Activated CD8-positive, alpha-beta memory T cell treated with anti-CD3 and anti-CD28 coated beads for 4 hours (primary cell): ENCODE measurements at places on chromosomes 11 and 22.

- DNase-seq = no peak
Measured at GRCh38 chr22:47801541-47802245, 1039.2 kb downstream of the TBC1D22A start.

DNA sequence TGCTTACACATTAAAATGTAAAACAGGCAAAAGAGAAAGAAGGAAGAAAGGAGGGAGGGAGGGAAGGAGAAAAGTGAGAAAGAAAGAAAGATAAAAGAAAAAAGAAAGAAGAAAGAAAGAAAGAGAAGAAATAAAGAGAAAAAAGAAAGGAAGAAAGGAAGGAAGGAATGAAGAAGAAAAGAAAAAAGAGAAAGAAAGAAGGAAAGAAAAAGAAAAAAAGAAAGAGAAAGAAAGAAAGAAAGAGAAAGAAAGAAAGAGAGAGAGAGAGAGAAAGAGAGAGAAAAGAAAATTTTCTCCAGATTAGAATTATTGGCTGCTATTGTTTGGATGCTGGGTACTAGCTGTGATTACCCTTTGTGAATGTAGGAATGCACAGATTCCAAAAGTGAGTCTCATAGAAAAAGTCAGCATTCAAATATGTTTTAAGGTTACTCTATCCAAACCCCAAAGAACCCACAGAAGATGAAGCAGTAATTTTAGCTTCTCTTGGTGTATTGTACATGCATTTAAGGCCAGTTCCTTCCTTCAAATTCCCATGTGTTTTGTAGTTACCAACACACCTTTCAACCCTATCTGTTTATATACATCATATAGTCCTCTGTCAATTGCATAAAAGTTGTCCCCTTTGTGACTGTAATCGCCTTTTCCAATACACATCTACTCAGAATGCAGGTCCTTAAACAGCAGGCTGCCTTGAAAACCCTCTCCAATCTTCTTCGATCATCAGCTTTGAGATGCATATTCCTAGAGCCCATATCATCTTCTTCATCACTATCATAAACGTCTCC is 789 bp upstream of the FAM111A start:
- DNase-seq = no peak

DNA sequence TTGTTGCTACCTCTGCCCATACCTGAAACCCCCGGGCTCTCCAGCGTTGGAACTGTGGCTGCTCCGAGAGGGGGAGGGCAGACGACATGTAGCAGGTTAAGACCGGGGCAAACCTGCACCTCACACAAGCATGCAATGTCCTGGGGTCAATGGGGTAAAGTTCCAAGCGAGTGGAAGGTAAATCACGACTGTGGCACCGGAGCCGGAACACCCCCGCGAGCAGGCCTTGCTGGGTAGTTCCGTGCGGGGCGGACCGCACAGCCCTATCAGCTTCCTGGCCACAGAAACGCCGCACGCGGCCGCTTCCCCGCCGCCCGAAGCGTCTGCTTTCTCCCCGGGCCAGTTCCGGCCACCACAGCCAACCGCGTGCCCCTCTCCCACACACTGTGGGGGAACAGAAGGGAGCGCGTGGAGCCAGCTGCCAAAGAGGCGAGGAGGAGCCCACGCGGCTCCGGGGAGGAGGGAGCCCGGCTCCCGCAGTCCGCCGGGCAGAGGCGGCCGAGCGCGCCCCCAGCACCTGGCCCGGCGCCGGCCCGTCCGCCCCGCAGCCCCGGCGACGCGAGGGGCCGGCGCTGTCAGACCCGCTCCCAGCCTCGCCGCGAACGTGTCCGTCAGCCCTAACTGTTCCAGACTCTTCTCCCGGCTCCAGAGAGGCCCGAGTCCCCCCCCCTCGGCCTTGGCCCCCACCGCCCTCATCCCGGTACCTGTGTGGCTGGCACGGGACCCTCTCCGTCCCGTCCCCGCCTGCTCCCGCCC is 1.6 kb downstream of the SPTBN2 start:
- DNase-seq = no peak

DNA sequence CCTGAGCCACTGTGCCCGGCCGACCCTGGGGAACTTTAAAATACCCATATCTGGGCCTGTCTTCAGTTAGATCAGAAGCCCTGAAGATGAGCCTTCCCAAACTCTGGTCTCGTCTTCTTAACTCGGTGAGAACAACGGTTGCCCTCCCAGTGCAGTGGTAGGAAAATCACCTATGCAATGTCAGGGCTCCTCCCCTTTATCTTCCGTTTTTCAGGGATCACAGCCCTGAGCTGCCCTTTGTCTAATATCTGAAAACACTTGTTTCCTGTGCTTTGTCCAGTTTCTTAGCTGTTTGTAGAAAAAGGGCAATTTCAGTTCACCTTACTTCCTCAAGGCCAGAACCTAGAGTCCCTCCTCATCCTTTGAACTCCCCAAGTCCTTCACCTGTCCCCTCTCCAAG is 9.4 kb downstream of the DRAP1 start:
- no peak for DNase-seq

- DNase-seq = no peak
Measured at GRCh38 chr11:113189909-113190667, 124.3 kb upstream of the TTC12 start.

DNA sequence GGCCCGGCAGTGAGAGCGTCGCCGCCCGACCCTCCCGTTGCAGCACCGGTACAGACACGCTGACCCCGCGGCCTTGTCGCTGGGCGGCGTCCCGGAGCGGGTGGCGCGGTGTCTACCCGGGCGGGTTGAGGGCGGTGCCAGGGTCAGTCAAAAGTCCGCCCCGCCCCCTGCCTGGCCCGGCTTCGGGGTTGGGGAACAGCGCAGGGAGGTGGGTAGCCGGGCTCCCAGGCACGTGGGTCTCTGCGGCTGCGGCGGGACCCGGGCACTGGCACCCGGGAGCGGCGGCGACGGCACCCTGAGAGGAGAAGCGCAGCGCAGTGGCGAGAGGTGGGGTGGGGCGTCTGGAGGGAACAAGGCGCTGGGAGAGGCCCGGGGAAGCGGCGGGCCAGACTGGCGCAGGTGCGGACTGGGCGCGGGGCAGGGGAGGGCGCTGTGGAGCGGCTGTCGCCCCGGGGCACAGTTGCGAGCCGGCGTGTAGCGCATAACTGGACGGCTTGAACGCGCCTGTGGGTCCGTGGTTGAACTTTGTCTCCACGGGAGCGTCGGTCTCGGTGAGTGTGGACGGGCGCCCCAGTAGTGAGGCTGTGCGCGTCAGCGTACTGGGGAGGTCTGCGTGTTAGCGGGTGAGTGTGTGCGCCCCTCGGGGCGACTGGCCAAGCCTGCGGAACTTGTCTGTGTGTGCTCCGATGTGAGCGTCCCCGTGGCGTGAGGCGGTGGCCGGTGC is at the start of gene P2RY2:
TSS of gene P2RY2 (plus strand) at position 176 of the 724 bp plus-strand sequence. CDS start 15,879 bp downstream, outside the sequence.
- no peak for DNase-seq

- no peak for DNase-seq
Measured at GRCh38 chr11:44992774-44993173, 42.1 kb upstream of the TP53I11 start.

GRCh38 chr22:11616811-11617210 is 3911.2 kb upstream of the OR11H1 start:
- DNase-seq = no peak

- DNase-seq = no peak
Measured at GRCh38 chr11:76824083-76824939, 36.4 kb upstream of the ACER3 start.

GRCh38 chr11:15870911-15871310 is 485.4 kb downstream of the SOX6 start:
- DNase-seq = no peak

DNA sequence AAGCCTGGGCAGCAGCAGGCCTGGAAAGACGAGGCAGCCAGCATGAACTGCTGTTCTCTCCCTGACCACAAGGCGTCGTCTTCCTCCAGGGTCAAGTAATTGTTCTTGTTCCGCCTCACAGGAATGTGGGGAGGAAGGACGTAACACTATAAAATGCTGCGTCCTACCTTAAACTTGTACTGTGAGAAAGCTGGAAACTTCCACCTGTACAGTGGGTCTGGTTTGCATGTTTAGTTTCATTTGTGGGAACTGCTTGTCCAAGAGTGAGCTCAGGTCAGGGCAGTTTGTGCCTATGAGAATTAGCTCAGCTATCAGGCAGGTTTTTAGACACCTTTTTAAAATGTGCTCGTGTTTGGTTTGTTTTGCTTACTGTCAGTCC is 55.2 kb downstream of the PANX1 start:
- DNase-seq = no peak

GRCh38 chr22:46113910-46114517 is 36.3 kb upstream of the PPARA start:
- DNase-seq = no peak
